ENCODE measurements at places on chromosomes 3 and 15.

DNA sequence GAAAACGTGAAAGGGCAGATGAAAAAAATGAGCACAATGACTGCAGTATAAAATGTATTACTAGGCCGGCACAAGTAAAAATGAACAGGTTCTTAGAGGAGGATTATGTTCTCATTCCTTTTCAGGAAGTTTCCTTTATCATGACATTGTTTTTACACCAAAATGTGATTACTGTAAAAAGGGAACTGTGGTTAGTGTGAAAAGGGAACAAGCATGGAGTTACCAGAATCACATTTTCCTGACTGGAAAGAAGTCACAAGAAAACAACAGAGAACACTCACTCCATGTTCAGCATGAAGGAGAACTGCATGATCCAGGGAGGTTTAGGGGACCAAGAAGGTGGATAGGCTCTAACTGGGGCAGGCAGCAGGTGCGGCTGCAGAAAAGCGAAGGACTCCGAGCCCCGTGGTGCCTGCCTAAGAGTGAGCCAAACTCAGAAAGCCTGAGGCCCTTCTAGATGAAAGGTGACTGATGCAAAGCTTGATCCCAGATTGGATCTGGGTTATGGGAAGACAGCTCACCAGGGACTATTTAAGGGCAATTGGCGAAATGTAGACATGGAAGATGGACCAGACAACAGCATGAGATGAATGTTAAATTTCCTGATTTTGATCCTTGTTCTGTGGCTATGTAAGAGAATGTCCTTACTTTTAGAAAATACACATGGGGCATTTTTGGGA, 77.3 kb downstream of the CCR1 start:
- DNase-seq, result no peak

GRCh38 chr3:146543461-146544001, 876 bp downstream of the PLSCR1 start:
- peak; percentile 48 for DNase-seq

DNA sequence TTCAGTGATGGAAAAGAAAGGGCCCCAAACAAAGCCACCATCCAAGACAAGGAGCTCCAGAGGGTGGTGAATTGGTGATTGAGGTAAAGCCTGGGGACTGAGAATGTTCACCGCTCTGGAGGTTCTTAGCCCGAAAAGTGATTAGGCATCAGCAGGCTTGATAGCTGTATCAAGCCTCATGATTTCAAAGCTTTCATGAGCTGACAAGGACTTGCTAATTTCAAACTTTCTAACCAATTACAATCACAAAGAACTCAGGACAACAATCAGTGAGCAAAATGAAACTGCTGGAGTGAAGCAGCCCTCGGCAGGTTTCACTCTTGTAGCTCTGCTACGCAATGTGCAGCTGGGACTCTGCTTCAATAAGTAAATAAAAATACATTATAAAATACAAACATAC, 391.3 kb downstream of the TIGIT start:
- DNase-seq, result peak; percentile 40

- peak; percentile 30 for DNase-seq
Measured at GRCh38 chr15:78449220-78449999, 11.4 kb downstream of the IREB2 start.

GRCh38 chr15:94336817-94337467, 105.6 kb downstream of the MCTP2 start:
- no peak for DNase-seq

DNA sequence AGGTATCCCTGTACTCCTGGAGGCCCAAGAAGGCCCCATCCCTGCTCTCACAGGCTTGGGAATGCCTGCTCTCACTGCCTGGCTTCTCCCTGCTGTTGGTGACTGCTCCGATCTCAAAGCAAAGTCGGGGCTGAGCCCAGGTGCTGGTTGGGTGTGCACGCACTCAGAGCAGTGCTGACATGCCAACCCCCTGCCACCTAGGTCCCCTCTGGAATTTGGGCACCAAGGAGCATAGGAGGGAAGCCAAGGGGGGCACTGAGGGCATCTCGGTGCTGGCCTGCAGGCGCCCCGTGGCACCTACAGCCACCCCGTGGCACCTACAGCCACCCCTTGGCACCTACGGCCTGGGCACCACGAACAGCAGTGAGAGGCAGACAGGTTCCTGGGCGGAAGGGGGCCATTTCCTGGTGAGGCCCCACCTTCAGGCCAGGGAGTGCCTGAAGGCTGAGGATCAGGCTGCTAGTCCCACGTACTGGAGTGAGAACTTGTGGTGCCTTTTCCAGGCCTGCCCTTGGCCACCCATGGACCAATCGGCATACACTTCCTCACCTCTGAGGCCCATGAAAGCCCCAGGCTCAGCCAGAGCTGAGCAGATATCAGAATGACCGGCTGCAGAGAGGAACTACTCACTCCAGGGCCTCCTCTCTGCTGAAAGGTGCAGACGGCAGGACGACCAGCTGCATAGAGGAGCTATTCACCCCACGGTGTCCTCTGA, 15.6 kb upstream of the HTR3E start:
- DNase-seq, result no peak

- no peak for DNase-seq
Measured at GRCh38 chr15:80288131-80288530, 36.1 kb upstream of the CTXND1 start.

GRCh38 chr3:140406655-140407054, 271.2 kb upstream of the TRIM42 start:
- no peak for DNase-seq

DNA sequence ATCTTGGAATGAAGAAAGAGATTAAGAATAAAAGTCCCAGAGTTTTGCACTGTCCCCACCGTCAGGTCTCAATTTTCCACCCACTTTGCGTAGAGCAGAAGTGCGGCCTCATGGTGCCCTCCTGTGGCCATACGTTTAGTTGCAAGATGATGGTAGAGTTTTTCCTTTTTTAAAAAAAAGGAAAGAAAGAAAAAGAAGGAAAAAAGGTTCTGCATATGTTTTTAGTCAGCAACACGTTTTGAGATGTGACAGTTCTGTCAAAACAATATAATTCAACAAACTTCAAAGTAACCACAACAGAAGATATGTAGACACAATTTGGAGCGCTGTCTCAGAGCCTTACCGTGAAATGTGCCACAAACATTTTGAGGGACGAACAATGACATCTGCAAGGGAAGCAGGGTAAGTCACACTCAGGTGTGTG, 24.6 kb downstream of the EBLN2 start:
- peak; percentile 66 for DNase-seq

- no peak for DNase-seq
Measured at GRCh38 chr3:18937574-18937973, 210.7 kb upstream of the KCNH8 start.

GRCh38 chr3:193114431-193115340, 126.3 kb upstream of the PLAAT1 start:
- DNase-seq, result no peak

- peak; percentile 49 for DNase-seq
Measured at GRCh38 chr15:41493205-41493901, at the start of gene ITPKA. Gene ITPKA, plus strand, starts transcription at chr15:41493874. Its CDS starts 54 bp downstream, at chr15:41493928.

DNA sequence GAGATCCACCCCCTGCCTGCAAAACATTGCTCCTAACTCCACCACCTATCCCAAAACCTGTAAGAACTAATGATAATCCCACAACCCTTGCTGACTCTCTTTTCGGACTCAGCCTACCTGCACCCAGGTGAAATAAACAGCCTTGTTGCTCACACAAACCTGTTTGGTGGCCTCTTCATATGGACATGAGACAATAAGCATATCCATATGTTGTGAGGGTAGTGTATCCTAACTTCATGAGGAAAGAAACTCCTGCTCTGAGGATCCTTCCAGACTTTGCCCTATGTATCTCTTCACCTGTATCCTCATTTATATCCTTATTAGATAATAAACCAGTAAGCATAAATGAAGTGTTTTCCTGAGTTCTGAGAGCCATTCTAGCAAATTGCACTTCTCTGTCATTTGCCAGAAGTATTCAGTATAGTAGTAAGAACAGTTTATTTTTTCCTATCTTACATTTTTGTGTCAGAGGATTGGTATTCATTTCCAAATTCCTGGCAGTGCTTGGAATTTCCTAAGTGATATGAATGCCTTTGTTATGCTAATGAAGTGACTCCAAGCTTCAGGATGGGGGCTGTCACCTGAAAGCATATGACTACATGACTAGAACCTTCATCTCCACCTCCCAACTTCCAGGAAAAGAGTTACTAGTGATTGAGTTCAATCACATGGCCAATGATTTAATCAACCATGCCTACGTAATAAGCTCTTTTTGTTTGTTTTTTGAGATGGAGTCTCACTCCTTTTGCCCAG, 30.2 kb downstream of the TTBK2 start:
- peak; percentile 68 for DNase-seq

DNA sequence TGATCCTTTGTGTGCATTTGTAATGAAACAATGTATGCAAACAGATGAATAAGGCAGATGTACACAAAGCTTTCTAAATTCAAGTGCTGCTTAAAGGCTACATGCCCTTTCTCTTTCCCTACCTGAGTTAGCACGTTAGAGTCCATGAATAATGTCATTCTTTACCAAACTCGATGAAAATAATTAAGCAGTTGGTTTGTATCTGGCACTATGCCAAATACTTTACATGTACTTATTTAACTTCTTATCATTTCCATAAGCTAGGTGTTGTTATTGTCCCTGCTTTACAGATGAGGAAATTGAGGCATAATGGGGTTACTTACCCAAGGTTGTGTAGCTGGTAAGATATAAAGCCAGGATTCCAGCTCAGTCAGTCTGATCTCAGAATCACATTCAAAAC, 2.4 kb downstream of the GPR171 start:
- DNase-seq, result no peak

DNA sequence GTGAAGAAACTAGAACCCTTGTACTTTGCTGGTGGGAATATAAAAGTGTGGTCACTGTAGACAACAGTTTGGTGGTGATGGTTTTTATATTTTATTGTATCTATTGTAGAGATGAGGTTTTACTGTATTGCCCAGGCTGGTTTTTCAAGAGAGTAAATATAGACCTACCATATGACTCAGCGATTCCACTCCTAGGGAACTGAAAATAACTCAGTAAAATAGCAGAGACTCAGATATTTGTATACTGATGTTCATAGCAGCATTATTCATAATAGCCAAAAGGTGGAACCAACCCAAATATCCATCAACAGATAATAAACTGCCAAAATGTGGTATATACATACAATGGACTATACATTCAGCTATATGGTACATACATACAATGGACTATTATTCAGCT, 68.8 kb upstream of the IL12A start:
- peak; percentile 70 for DNase-seq

- DNase-seq, result no peak
Measured at GRCh38 chr3:118102737-118103136, 931.9 kb downstream of the IGSF11 start.

DNA sequence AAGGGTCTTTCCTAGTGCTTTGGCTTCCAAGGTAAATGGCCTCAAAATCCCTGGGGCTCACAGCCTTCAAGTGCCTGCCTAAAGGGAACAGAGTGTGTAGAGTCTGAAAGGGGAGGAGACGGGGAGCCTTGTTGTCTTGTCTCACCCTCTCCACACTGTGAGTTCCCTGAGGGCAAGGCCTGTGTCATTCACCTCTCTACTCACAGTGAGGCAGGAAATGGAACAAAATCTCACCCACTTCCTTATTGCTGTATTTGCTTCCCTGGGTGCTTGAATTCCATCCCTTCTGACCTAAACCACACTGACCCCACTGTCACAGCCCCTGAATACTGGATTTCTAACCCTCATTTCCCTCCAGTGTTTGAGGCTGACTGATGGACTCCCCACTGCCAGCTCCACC, 197.5 kb downstream of the EPHB1 start:
- DNase-seq, result no peak

GRCh38 chr3:181859518-181859917, 147.8 kb downstream of the SOX2 start:
- no peak for DNase-seq

- DNase-seq, result no peak
Measured at GRCh38 chr3:72950801-72951200, 45.8 kb upstream of the PPP4R2 start.

GRCh38 chr3:193744048-193744821, 151.2 kb downstream of the OPA1 start:
- peak; percentile 29 for DNase-seq

DNA sequence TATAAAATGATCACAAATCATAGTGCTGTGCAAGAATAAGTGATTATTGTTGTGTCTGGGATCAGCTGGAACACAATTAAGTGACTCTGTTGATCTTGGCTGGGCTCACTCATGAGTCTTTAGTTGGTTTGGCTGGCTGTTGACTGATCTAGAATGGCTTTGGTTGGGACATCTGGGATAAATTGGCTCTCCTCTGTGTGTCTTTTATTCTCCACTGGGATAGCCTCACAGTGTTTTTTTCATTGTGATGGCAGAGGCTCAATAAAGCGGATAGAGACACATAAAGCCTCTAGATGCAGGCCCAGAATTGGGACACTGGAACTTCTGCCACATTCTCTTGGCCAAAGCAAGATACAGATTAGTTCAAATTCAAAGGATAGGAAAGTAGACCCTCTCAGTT, 735.6 kb downstream of the PDCD6IP start:
- no peak for DNase-seq

DNA sequence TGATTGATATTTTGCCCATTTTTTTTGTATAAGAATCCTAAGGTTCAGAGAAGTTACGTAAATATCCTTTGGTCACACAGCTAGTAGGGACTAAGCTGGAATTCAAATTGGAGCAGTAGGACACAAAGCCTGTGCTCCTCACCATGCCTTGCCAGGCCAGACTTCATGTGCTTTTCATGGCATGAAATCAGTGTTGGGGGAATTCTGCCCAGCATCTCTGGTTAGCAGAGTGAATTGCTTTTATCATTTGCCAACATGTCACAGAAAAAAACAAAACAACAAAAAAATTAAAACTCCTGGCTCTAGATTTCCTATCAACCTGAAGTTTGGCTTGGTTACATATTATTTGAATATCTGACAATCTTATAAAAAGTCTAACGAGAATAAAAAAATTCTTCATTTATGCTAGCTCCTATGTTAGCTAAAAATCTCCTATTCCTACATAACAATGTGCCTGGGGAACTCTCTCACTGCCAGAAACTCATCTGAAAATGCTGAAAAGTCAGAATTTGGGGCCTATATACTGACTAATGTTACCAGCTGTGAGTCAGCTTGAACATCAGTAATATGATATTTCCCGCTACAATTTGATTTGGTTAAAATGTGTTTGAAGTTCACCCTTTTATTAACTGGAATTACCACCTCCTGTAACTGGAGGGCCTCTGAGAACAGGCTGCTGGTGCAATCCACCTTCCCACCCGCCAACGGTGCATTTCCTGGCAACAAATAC, 141.7 kb downstream of the TIGIT start:
- peak; percentile 66 for DNase-seq

GRCh38 chr3:193665370-193665989, 72.5 kb downstream of the OPA1 start:
- DNase-seq, result peak; percentile 70

GRCh38 chr3:67311440-67311839, 313.3 kb downstream of the KBTBD8 start:
- DNase-seq, result no peak
